ENCODE measurements at places on chromosomes 4 and X.
A peak's percentile ranks its signal among the peaks of the same experiment; 100 is the strongest.

- no peak for DNase-seq
These were observed 288.7 kb upstream of the CTSO start for GRCh38 chr4:156242390-156242789.

DNA sequence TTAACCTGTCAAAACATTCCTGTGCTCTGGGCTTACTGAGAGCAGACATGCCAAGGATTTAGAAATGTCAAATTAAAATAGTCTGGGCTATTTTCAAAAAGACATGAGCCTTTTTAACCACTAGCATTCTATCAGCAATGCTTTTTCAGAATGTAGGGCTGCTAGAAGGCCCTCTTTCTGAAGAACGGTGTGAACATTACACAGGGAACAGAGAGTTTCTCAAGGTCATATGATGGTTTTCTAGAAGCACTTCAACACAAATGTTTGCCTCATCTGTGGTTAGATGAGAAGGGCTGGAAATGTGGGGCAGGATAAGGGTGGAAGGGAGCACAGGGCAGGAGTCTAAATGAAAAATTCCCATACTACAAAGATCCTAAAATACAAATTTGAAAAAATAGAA, 39.3 kb downstream of the GRIA3 start:
- DNase-seq = no peak

GRCh38 chr4:17170131-17170530, 271.7 kb upstream of the LDB2 start:
- no peak for DNase-seq

GRCh38 chrX:123308658-123309057, 124.6 kb downstream of the GRIA3 start:
- DNase-seq = no peak

DNA sequence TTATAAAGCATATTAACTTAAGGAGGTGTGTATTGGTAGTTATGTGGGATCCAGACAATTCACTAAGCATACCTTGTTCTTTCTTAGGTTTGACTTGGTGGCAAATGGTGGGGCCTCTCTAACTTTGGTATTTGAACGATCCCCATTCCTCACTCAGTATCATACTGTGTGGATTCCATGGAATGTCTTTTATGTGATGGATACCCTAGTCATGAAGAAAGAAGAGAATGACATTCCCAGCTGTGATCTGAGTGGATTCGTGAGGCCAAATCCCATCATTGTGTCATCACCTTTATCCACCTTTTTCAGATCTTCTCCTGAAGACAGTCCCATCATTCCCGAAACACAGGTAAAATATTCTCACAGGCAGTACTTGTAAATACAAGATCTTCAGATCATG, 186.4 kb downstream of the DCTD start:
- DNase-seq = no peak

DNA sequence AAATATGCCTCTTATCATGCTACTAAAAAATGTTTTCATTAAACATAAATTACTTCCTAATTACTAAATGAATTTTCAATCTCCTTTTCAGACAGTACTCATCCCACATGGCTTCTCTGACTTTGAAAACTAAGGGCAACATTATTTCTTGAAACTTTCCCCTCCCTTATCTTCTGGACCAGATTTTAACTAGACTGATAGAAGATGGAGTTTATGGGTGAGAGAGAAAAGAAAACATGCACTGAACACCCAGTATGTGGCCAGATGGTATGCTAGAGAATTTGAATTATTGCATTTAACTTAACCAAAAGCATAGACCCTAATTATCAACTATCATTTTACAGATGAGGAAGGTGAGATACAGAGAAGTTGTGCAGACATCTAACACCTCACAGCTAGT, 16.8 kb downstream of the CNOT6L start:
- DNase-seq = no peak

DNA sequence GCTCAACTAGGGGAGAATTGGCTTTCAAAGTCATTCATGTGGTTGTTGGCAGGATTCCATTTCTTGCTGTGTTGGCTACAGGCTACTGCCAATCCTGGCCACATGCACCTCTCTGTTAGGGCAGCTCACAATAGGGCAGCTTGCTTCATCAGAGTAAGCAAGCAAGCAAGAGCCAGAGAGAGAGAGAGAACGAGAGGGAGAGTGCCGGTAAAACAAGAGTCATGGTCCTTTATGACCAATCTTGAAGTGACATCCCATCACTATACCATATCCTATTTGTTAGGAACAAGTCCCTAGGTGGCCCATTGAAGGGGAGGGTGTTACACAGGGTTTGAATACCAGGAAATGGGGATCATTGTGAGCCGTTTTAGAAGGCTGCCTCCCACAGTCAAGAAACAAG, 33.0 kb upstream of the TLR2 start:
- DNase-seq = peak; percentile 40

DNA sequence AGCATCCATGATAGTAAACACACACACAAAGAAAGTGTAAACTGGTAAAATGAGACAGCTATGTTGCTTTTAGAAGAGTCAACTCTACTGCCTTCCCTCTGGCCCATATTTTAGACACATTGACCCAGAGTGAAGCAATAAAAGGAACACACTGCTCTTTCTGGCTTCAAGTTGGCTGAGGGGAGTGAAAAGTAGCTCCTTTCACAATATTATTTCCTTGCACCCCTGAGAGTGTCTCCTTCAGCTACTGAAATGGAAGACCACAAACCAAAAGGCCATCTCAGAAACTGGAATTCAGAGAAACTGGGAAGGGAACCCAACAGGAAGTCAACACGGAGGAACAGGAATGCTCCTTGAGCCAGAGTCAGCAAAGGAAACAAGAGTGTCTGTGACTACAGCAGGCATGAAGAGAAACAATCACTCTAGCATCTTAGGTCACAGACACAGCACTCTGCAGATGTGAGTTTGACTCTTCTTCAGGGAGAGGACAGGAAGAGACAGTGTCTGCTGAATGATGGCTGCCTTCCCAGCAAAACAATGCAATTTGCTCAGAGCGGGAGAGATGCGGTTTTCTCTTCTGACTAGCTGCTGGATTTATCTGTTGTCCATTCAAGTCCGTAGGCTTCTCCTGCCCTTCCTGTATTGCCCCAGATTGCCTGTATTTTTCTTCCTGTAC, 106.7 kb downstream of the SPATA18 start:
- DNase-seq = no peak

DNA sequence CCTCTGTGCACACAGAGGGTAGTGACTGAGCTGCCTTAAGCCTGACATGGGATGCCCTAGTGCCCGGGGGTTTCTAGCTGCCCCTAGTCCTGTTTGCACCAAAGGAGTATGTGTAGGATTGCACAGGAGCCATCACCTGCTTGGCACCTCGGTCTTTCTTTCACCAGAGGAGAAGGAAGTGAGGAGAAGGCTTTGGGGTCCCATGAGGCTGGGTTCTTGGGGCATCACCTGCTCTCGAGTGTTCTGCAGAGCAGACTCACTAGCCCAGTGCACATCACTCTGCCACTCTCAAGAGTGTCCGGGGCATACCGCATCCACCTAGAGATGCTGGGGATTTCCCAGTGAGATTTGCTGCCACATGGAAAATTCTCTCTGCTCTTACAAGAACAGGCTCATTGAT, 40.5 kb upstream of the GPR78 start:
- DNase-seq = no peak

DNA sequence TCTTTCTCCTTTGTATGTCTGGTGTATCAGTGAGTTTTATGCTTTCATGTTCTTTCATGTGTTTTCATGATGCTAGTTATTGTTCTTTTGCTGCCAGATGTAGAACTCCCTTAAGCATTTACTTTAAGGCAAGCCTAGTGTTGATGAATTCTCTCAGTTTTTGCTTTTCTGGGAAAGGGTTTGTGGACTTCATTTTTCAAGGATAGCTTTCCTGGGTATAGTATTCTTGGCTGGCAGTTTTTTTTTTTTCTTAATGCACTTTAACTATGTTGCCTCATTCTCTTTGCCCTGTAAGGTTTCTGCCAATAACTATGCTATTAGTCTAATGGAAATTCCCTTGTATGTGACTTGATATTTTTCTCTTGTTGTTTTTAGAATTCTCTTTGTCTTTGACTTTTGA, 77.1 kb downstream of the GPAT3 start:
- no peak for DNase-seq

GRCh38 chr4:182877326-182877883, 39.8 kb downstream of the DCTD start:
- DNase-seq = no peak

DNA sequence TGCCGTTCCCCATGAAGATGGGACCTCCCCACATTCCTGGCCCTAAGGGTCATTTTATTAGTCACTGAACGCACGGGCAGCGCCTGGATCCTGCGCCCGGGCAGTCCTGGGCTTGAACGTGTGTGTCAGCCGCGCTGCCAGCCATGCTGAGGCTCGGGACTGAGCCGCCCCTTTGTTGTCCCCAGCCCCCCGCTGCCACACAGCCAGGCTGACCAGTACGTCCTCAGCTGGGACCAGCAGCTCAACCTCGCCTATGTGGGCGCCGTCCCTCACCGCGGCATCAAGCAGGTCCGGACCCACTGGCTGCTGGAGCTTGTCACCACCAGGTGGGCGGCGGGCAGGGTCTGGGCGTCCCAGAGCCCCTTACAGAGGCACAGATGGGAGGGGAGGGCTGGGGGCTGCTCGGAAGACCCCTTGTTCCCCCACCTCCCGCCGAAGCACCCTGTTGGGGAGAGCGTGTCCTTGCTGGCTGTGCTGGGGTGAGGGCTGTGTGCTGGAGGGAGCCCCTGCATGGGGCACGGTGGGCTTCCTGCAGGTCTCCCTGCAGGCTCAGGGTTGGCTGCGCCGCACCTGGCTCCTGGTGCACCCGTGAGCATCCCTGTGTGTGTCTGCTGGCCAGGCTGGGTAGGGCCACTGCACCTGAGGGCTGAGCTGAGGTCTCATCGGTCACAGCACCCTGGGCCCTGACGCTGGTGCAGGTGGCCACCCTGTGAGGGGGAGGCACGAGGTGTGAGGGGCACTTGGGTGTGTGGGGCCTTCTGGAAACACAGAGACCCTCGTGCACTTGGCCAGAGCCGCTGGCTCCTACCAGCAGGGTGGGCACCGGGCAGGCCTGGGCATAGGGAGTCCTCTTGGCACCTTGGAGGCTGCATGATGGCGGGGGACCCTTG, 1.0 kb downstream of the IDUA start:
- DNase-seq = no peak

DNA sequence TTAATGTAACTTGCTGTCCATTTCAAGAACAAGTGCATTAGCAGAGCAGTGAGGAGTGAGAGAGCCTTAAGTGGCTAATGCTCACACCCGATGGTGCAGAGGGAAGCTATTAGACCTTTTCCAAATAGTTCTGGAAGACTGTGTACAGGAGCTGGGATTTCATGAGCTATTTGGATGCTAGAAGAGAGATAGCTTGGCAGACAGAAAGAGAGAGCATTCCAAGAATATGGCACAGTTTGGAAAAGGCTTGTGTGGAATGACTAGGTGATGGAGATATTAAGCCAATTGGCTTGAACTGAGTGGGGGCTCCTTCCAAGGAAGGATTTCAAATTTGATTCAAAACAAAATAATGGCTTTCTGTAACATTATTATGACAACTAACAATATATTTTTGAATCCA, 1097.2 kb upstream of the TENM3 start:
- DNase-seq = no peak

- peak; percentile 51 for DNase-seq
These were observed 63.5 kb upstream of the ARHGAP36 start for GRCh38 chrX:130994671-130995070.

DNA sequence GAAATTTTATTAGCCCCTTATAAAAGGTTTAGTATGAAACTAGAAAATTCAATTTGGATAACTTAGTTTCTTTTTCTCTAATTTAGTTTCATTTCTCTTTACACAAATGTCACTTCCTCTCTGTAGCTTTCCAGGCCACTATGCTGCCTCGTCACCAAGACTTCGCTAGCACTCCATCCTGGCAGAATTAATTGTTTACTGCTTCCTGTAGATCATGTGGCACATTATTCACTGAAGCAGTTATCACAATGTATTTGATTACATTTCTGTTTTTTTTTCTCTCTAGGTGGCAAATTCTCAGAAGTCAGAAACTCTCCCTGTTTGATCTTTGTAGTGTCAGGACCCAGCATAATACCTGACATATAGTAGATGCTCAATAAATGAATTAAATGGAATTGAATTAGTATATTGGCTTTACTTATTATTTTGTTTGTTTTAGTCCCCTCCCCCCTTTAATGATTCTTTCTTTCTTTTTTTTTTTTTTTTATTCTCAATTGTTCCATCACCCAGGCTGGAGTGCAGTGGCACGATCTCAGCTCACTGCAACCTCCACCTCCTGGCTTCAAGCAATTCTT, 9.3 kb upstream of the SAT1 start:
- peak; percentile 40 for DNase-seq

DNA sequence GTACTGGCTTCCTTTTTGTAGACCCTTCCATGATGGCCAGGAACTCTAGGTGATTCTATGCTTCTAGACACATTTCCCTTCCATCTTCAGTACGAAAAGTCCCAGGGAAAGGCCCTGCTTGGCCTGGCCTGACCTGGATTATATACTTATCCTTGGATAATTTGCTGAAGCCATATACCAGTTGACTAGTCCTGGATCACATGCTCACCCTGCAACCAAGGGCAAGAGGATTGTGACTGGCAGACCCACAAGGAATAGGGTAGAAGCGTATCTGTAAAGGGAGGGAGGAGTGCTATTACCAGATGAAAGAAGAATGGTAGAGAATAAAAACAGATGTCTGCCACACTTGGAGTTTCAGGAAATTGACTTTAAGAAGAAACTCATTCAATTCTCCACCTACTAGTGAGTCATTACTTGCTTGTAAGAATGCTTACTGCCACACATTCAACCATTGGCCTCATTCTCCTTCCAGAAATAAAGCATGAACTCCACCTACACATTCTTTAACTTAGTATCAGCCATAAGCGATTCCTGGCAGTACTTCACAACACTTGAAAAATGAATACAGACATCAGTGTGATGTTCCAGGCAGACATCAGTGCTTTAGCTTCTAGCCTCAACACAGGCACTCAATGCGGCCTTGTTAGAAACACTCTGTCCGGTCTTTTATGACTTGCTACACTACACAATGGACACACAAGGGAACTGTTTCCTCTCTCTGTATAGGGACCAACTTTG, 141.8 kb downstream of the CBR4 start:
- peak; percentile 76 for DNase-seq

DNA sequence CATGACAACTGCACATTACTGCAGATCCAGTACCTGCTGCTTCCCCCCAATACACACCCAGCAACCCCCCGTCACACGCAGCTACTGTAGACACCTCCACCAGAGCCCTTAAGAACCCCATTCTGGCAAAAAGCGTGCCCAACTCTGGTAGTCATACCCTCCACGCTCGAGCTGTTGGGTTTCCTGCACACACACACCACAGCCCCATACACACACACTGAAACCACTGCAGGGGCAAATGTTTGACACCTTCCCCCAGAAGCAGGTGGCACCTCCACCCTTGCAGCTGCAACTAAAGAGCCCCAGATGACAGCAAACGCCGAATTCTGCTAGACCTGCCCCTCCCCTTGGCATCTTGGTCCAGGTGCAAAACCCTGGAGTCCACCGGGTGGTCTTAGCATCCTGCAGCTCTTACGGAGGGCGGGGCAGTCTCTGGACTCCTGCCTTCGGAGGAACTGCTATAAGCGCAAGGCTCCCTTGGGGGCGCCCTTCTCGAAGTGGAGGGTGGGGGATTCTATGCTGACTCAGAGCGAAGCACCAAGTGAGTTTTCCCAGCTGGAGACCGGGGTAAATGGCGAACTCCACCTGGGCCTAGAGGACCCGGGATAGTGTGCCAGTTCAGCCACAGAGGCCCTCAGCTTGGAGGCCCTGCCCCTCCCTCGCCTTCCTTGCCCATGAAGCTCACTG, 1.5 kb downstream of the FRMPD3 start:
- peak; percentile 35 for DNase-seq

GRCh38 chr4:1772853-1773538, 20.1 kb upstream of the FGFR3 start:
- DNase-seq = no peak

- no peak for DNase-seq
These were observed 2375.1 kb upstream of the AGA start for GRCh38 chr4:179817317-179817716.

Data from A673 (cell line).